GM13976 (cell line): ENCODE measurements at places on chromosomes 16 and 17.
A peak's percentile ranks its signal among the peaks of the same experiment; 100 is the strongest.

DNA sequence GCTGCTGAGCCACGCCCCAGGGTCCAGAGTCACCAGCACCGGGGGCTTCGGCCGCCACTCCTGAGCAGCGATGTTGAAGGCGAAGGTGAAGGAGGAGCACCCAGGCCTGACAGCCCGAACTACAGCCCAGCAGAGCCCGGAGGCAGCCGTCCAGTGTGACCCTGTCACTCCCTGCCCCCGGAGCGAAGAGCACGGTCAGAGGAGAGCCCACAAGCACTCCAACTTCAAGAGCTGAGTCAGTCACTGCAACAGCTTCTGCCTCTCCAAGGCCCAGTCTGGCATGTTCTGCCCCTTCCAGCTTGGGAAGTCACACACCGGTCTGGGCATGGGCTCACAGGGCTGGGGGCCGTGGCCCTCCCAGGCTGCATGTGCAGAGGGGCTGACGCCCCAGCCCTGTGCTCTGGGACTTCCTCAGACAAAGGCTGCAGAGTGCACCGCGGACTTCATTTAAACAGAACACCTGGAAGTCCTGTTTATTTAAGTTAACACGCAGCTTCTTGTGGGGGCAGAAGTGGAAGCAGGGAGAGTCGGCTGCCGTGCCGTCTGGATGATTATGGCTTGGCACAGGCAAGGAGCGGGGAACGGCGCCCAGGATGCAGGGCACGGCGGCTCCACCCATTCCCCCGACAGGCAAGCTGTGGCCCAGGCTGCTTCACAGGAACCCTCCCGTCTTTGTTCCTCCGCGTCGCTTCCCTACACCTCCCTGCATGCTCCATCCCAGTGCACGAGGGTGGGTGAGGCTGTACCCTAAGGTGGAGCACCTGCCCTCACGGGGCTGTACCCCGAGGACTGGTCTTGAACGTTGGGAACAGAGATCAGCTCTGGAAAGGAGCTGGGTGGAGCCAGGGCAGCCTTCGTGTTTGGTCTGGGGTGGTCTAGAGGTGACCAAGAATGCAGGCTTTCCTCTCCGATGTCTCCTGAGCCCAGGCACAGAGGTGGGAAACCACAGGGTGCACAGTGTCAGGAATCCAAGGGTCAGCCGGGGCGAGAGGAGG, 68.9 kb upstream of the METRNL start:
- peak; percentile 25 for DNase-seq

- no peak for DNase-seq
Observed at GRCh38 chr17:77741109-77741508, 217.4 kb upstream of the TNRC6C start.

DNA sequence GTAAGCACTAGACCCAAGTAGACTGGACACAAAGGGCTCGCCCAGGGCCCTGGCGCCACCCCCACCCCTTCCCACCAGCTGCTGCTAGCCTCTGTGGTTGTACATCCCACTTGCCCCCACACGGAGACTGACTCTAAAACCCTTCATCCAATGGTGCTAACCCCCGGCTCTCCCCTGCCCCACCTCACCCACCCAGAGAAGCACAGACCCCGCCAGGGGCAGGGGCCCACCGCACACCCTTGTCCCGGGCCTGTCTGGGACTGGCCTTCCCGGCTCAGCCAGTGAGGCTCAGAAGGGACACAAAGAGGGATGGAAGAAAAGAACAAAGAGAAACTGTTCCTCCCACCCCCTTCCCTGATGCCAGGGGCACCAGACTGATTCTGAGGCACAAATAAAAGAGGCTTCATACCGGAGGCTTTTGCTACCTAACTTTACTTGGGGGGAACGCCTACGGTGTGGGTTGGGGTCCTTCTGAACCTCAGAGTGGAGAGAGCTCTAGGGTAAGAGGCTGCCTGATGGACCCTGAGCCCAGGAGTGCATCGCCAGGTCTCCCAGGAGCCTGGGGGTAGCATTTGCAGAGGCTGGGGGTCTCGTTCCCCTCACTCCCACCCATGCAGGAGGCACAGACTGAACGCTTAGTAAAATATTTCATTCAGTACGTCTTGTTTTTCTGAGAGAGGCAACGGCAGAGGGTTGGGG, 8.2 kb downstream of the CORO6 start:
- DNase-seq, result no peak

GRCh38 chr16:85626191-85626981, 13.3 kb downstream of the GSE1 start:
- DNase-seq, result no peak

GRCh38 chr16:56424404-56424764, 961 bp downstream of the AMFR start:
- DNase-seq, result no peak

DNA sequence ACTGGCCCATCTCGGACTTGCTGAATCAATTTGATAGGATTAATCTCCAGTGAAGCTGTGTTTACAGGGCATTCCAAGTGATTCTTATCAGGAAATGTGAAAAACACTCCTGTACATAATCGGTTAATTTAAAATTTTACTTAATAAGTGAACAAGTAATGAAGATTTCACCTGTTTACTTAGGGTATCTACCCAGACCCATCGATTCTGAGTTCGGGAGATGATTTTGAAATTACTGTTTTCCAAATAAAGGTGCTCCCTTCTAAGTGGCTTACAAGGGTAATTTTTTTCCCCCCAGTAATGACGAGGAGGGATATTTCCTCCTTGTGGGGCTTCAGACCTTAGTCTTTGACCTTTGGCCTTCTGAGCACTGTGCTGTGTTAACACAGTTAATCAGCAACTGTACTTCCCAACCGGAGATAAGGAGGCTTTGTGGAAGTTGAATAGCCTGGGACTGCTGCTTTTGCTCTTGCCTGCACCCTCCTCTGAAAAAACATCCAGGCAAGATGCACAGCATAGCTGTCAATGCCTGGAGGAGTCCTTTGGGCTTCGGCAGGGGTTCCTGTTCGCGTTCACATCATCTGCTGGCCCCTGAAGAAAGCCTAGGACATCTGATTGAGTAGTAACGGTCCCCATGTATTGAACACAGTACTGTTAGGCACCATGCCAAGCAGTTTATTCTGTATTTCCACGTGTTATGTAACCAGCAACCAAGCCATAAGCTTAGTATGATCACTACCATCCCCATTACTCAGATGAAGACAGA, 1.8 kb downstream of the FAHD1 start:
- no peak for DNase-seq

- DNase-seq, result no peak
Observed at GRCh38 chr17:54172096-54172984, 349.6 kb downstream of the KIF2B start.

GRCh38 chr17:27246537-27246936, 47.4 kb upstream of the WSB1 start:
- no peak for DNase-seq

DNA sequence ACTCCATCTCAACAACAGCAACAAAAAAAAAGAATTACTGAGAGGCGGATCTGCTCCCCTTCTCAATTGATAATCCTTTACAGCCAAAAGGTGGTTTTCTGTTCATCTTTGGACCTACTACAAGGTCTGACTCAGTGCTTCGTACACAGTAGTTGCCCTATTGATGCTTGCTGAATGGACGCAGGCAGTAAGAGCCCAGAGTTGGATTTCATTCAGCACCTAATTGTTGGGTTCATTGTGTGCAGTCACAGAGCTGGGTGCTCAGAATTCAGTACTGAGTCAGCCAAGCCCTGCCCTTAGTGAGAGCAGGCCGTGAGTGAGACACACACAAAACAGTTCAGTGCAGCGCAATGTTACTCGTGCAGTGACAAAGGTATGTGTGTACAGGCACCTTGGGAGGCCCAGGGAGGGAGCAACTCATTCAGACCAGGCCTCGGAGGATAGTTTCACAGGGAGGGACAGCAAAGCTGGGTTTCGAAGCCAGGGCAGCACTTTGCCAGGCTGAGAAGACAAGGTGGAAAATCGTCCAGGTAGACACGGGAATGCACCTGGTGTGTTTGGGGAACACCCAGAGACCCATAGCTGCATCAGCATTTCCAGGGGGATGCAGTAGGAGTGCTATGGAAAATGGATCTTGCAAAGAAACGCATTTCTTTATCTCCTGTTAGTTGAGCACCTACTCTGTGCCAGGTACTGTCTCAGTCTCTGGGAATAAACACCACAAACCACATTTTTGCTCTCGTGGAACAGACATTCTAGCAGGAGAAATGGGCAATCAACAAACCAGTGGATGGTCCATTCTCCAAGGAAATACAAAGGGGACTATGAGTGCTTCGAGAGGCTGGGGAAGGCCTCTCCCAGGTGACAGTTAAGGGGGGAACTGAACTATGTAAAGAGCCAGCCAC, 18.1 kb upstream of the KRT17 start:
- no peak for DNase-seq

DNA sequence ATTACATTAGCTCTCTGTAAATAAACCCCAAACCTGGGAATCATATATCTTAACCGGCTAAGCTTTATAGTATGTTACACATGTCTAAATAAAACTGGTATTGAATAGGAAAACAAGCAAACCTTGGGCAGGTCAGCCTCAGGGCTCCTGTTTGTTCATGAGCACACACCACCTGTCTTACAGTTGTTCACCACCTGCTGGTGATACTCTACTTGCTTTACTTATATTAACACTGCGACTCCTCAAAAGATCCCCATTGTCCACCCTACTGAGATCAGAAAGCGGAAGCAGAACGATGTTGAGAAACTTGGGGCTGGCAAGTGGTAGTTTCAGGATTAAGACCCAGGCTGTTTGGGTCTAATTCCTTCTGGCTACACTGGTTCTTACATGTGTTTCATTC, 16.4 kb downstream of the CDH13 start:
- no peak for DNase-seq

- no peak for DNase-seq
Observed at GRCh38 chr16:47458331-47458730, 2.5 kb downstream of the ITFG1 start.

DNA sequence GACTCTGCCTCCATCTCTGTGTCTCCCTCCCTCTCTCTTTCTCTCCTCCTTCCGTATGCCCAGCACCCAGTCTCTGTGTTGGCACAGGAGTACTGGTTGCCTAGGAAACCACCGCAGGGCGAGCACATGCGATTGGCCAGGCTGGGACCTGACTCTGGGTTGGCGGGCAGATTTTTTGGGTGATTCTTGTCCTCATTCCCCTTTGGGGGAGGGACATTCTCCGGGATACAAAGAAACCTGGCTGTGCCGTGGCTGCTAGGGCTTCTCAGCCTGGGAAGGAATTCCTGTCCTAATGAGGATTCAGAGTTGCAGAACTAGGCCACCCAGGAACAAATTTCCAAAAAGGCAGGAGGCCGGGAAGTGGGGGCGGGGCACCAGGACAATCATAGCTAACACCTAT, 168.9 kb downstream of the SHISA9 start:
- no peak for DNase-seq

GRCh38 chr17:10757647-10758046, 27.8 kb upstream of the TMEM220 start:
- DNase-seq, result no peak

- peak; percentile 18 for DNase-seq
Observed at GRCh38 chr17:50465171-50465570, 3.5 kb downstream of the CHAD start.

DNA sequence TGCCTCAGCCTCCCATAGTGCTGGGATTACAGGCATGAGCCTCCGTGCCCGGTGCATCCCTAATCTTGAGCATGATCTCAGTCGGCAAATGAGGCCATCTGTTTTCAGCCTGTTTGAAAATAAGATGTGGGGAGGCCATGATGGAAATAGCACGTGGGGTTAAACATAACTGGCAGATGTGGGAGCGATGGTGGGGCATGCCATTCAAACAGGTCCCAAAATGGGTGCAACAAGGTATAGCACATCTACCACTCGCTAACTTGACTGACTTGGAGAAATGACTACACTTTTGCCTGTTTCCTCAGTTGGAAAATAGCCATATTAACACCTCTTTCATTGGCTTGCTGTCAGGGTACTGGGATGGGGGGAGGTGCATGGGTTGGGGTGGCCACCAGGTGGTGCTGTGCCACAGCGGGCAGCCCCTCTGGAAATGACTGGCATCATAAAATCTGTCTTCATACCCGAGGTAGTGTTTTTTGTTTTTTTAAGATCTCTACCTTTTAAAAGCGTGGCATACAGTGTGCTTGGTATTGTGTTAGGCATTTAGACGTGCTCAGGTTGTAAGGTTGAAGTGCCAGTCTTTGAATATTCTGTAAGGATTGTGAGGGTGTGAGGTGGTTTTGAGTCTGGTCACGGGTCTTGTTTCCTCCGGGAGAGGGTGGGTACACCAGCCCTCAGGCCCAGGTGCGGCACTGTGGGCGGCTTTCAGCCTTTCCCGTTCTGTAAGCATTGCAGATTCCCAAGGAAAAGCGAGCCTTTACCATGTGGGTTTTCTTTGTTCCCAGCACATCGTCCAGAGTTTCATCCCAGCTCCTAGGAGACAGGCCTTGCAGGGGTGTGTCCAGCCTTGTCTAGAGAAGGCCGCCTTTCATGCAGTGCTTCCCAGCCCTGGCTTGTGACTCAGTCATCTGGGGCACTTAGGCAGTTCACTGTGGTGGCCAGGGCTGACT, 2.9 kb upstream of the TTYH2 start:
- peak; percentile 83 for DNase-seq

GRCh38 chr16:64269756-64270155, 852.1 kb downstream of the CDH11 start:
- DNase-seq, result no peak

GRCh38 chr17:17570798-17571716, 20.5 kb downstream of the PEMT start:
- DNase-seq, result no peak

DNA sequence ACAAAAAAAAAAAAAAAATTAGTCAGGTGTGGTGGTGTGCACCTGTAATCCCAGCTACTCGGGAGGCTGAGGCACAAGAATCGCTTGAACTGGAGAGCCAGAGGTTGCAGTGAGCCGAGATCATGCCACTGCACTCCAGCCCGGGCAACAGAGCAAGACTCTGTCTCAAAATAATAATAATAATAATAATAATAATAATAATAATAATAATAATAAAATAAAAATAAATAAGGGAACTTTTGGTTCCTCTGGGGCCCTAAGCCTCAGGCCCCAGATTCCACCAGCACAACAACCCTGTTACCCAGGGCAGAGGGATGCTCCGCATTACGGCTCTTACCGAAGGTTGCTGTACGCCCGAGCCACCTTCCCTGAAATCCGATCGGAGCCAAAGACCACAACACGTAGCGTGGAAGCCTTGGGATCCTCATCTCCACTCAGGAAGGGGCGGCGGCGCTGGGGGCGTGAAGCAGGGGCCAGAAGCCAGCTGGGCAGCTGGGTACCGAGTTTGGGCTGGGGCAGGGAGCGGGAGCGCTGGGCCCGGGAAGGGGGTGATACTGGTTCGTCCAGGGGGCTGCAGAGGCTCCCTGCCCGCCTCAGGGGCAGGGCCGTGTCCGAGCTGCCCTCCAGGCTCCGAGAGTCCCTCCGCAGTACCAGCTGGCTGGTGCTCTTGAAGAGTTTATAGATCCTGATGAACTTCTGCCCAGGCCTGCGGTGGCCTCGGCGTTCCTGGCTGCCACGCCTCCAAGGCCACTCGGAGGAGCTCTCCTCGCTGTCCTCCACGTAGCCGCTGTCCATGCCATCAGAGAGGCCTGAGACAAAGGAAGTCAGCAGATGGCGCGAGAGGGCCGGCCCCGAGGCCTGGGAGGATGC, 20.6 kb upstream of the PIK3R6 start:
- DNase-seq, result no peak

GRCh38 chr16:6335072-6335471, 997.6 kb upstream of the RBFOX1 start:
- DNase-seq, result peak; percentile 3
